ENCODE measurements at places on chromosomes 13 and 19.
A peak's percentile ranks its signal among the peaks of the same experiment; 100 is the strongest.

GRCh38 chr13:44815623-44816022, 173.6 kb downstream of the NUFIP1 start:
- DNase-seq = no peak

- DNase-seq = no peak
Observed at GRCh38 chr13:46509981-46510380, 43.0 kb upstream of the LRCH1 start.

DNA sequence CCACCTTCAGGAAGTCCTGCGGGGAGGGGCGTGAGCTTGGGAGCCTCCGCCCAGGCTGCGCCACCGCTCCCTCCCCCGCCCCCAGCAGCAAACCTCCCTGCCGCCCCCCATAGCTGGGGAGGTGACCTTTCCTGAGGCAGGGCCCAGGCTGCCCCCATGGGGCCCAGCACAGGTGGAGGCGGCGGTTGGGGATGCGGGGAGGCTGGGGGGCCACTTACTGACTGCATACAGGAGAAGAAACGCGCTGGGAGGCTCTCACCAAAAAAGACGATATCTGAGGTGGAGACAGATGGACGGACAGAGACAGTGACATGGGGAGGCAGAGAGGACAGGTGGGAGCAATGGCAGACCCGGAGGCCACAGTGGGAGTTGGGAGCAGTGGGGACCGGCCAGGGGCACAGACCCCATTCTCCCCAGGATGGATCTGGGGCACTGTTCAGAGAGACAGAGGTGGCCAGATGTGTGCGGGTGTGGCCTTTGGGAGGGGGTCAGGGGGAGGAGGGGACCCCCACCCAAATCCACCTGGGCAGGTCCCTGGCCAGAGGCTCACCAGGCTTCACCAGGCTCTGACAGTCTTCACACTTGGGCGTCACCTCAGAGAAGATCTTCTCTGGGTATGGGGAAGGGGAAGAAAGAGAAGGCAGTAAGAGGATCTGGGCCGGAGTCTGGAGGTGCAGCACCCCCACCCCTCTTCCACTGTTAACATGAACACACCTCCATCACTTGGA, 3.0 kb upstream of the RINL start:
- DNase-seq = no peak

- DNase-seq = no peak
Observed at GRCh38 chr13:109369353-109370052, 416.9 kb downstream of the IRS2 start.

DNA sequence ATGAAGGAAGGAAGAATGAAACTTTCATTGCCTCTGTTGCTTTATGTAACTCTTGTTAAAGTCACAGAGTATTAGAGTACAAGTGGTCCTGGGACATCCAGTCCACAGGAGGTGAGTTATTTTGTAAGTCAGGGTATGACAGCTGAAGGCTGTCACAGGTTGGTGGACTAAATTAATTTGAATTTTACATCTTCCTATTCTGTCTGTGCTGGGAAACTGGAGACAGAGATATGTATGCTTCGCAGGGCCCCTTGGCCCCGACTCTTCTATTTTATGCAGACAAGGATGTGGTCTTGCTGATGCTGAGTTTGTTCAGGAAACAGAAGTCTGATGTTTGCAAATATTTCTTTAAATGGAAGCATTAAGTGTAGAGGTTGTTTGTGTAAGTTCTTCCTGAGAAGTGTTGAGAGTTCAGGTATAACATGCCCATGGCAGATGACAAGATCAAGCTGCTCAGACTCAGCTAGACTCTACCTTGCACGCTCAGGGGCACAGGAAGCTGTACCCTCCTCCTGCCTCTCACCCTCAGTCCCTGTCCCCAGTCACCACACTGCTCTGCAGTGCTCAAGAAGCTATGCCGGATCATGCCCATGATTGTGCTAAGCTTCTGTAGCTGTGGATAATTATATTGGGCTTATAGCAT, 23.4 kb downstream of the RASL11A start:
- no peak for DNase-seq

- DNase-seq = no peak
Observed at GRCh38 chr13:99545979-99546378, 44.7 kb downstream of the TM9SF2 start.

- no peak for DNase-seq
Observed at GRCh38 chr19:36059180-36059910, 4.6 kb downstream of the WDR62 start.

- no peak for DNase-seq
Observed at GRCh38 chr19:13008926-13009787, 13.9 kb downstream of the NFIX start.

GRCh38 chr13:83975655-83976165, 93.4 kb upstream of the SLITRK1 start:
- peak; percentile 2 for DNase-seq

DNA sequence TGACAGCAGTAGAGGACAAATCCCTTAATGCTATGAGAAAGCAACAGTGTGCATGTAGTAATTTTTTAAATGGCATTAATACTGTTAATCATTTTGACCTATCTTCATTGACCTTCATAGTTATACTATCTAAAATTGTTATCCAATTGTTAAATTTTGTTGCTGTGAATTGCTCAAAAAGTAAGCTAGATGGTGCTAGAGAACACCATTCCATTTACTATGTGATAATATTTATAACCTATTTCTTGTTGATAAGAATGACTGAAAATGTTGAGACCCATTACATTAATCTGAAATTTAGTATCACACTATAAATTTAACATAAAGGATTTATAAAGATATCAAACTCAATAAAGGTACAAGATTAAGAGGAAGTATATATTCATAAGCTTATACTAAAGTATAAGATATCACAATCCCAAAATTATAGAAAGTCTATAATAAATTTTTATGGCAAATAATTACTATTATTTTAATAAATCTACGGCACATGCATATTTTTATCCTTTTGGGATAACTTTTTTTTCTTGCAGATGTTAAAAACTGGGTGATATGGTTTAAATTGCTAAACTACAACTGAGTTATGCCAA, 1573.3 kb downstream of the PCDH9 start:
- no peak for DNase-seq

- no peak for DNase-seq
Observed at GRCh38 chr19:33518541-33518940, 3.0 kb downstream of the PEPD start.

DNA sequence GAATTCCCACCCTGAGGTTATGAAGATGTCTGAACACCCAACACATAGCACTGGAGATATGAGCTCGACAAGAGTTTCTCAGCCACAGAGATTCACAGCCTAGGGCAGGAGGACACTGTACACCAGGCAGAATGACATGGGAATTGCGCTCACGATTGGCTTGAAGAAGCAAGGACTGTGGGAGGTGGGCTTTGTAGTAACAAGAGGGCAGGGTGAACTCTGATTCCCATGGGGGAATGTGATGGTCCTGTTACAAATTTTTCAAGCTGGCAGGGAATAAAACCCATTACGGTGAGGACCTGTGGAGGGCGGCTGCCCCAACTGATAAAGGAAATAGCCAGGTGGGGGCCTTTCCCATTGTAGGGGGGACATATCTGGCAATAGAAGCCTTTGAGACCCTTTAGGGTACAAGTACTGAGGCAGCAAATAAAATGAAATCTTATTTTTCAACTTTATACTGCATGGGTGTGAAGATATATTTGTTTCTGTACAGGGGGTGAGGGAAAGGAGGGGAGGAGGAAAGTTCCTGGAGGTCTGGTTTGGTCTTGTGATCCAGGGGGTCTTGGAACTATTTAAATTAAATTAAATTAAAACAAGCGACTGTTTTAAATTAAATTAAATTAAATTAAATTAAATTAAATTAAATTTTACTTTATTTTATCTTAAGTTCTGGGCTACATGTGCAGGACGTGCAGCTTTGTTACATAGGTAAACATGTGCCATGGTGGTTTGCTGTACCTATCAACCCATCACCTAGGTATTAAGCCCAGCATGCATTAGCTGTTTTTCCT, 7.0 kb downstream of the KLK3 start:
- no peak for DNase-seq

DNA sequence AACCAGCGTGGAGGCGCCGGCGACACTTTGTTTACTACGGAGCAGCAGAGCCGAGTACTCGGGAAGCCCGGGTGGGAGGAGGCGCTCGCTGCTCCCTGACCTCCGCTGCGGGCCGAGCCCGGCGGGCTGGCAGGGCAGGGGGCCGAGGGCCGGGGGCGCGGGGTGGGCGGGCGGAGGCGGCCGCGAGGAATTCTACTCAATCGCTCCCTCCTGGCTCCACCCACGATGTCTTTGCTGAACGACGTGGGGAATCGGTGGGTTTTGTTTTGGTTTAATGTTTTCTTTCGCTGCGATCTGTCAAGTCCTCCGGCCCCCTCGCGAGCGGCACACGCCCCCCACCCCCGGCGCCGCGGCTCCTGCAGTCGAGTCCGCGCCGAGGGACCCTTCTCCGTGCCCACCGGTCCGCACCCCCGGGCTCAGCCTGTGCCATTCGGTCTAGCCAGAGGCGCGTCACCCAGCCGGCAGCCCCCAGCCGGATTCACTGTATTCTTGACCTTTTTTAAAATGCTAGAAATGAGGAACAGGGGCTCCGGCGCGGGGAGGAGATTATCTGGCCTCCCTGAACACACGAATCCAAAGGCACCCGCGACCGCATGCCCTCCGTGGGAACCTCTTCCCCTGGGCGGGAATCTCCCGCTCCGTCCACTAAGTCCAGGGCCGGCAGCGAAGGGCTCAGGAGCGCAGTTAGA, 636 bp upstream of the FOXO1 start:
- DNase-seq = no peak

- DNase-seq = no peak
Observed at GRCh38 chr19:38745316-38745715, 1.0 kb upstream of the CAPN12 start.

DNA sequence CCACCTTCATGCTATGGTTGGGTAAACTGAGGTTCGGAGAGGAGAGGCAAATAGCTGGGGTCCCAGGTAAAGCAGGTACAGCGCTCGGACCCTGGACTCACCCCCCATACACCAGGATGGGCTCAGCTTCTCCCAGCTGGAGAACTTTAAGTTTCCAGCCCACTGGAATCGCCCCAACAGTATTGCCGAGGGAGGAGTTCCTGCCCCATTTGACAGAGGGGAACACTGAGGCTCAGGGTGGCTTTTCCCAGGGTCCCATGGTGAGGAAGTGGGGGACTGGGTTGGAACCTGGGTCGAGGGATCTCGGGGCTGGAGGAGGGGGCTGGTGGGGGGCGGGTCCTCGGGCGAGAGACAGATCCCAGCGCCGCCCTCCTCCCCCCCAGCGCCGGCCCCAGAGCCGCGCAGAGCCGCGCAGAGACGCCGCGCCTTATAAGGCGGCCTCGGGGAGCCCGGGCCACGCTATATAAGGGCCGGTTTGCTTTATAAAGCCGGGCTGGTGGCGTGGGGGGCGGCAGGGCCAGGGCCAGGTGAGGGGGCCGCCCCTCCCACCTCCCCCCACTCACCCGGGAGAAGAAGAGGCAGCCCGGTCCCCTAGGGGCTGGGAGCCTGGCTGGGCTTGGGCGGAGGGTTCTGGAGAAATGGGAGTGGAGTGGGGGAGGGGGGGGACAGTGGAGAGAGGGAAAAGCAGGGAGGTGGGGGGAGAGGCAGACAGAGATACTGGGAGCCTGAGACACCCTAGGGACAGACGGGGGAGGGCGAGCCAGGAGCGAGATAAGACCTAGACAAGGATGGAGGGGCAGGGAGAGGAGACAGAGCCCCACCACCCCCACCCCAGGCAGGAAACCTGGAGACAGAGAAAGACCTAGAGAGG, 1.1 kb downstream of the CNN1 start:
- no peak for DNase-seq

GRCh38 chr13:39879286-39880035, 224.0 kb downstream of the COG6 start:
- no peak for DNase-seq

GRCh38 chr19:29714371-29714952, 599 bp downstream of the C19orf12 start:
- peak; percentile 75 for DNase-seq

- DNase-seq = no peak
Observed at GRCh38 chr19:18626906-18627305, 9.9 kb upstream of the KLHL26 start.

DNA sequence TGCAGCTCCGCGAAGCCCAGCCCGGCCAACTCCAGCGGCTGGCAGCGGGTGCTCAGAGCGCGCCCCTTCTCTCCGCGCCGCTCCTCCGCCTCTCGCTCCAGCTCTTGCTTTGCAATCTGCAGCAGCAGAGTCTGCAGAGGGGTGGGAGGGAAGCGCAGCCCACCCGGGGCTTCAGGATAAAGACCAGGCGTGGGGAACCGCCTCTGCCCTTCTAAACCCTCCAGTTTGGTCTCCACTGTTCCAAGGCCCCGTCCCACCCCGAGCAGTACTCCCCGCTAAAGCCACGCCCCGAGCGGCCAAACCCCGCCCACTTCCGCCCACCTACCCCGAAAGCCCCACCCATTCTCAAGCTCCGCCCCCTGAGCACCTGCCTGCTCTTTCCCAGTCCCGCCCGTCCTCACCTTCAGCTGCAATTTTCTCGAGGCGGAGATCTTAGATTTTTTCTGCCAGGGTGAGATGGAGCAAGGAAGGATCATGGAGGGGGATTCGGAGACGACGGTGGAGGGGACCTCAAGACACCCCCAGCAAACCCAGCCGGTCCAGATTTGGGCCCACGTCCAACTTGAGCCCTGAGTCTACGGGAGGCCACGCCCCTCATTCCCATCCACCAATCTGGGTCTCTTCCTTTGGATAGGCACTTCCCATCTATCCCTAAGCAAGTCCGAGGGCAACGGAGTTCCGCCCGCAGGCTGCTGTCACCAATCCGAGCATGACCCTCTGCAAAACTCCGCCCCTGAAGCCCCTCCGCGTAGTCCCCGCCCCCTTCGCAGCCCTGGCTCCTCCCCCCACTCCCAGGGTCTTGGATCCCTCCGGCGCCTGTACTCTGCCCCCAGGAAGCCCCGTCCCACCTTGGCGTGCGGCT, 1.1 kb downstream of the TNNI3 start:
- peak; percentile 34 for DNase-seq

- DNase-seq = no peak
Observed at GRCh38 chr13:20506696-20507095, 19.0 kb downstream of the CRYL1 start.

- peak; percentile 44 for DNase-seq
Observed at GRCh38 chr19:38657633-38658222, 10.3 kb downstream of the ACTN4 start.

DNA sequence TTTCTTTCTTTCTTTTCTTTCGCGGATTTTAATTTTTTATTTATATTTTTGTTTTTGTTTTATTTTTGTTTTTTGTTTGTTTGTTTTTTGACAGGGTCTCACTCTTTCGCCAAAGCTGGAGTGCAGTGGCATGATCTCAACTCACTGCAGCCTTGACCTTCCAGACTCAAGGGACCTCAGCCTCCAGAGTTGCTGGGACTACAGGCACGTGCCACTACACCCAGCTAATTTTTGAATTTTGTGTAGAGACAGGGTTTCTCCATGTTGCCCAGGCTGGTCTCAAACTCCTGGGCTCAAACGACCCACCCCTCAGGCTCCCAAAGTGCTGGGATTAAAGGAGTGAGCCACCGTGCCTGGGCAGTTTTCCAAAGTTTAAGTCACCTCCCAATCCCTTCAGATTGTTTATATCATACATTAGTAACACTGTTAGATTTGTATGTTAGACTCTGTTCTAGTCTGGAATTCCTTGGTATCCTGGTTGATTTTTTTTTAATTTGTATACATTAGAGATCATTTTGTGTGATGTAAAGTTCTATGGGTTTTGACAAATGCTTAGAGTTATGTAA, 597.3 kb downstream of the DCT start:
- DNase-seq = no peak

Measured in CD4-positive, alpha-beta T cell treated with Interleukin-21 for 1 hour (primary cell).